ENCODE measurements at places on chromosomes 6 and 20. TPM values are rescaled to one million over a fixed set of nuclear protein-coding genes. Genes with fewer than 3 reads are reported as not detected.

The ENPP5 gene
- total RNA-seq = 5.0 TPM

The DEFB124 gene
- not detected for total RNA-seq

The C2 gene
- total RNA-seq = 3.1 TPM

The ZNF334 gene
- total RNA-seq = 37.6 TPM

The MCHR2 gene
- 8.5 TPM for total RNA-seq

The HLA-DQA2 gene
- not detected for total RNA-seq

The FNDC11 gene
- 4.1 TPM for total RNA-seq

The LAMP5 gene
- total RNA-seq = 4.1 TPM

The TSBP1 gene
- not detected for total RNA-seq

The IDH3B gene
- 64.2 TPM for total RNA-seq

The MUCL3 gene
- not detected for total RNA-seq

The UFL1 gene
- total RNA-seq = 18.8 TPM

The FAM83C gene
- total RNA-seq = not detected

The PGC gene
- not detected for total RNA-seq

The FAM8A1 gene
- 54.5 TPM for total RNA-seq
